ENCODE measurements at places on chromosomes 12 and 14.

- no peak for DNase-seq
These were observed 218.2 kb upstream of the ARHGAP5 start for GRCh38 chr14:31858868-31859267.

GRCh38 chr12:89138048-89138852 lies 214.1 kb downstream of the DUSP6 start:
- peak; percentile 13 for DNase-seq

- DNase-seq = no peak
These were observed 98.7 kb upstream of the PLXNC1 start for GRCh38 chr12:94049718-94050117.

- peak; percentile 16 for DNase-seq
These were observed 32.8 kb upstream of the TOMM20L start for GRCh38 chr14:58362798-58363412.

GRCh38 chr14:68377459-68377858 lies 415.4 kb downstream of the ZFP36L1 start:
- DNase-seq = peak; percentile 76

DNA sequence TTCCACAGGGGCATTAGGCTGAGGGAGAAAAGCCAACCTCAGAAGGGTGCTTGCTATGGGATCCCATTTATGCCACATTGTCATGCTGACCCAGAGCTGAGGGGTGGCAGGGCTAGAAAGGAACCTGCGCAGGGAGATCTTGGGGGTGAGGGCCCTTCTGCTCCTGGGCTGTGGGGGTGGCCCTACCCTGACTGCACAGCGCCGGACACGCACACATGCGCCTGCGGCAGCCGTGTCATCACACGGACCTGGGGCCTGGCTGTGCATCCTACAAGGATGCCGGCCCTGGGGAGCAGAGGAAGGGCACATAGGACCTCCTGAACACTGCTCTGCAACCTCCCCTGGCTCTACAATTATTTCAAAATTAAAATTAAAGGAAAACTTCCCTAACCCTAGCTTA lies 6.9 kb downstream of the CDCA4 start:
- no peak for DNase-seq

GRCh38 chr14:51512316-51512715 lies 139.4 kb upstream of the FRMD6 start:
- no peak for DNase-seq

DNA sequence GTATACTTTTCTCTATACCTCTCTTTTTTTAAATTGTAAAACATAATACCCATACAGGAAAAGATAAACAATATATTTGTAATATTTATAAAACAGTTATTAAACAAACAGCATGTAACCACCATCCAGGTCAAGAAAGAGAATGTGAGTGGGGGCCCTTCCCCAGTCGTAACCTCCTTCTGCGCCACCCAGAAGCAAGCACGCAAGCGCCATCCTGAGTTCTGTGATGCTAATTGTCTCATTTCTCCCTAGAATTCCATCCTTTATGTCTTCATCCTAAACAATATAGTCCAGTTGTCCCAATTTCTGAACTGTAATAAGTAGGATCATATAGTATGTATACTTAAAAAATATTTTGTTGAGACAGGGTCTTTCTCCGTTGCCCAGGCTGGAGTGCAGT lies 129.5 kb downstream of the EXOC5 start:
- DNase-seq = no peak

DNA sequence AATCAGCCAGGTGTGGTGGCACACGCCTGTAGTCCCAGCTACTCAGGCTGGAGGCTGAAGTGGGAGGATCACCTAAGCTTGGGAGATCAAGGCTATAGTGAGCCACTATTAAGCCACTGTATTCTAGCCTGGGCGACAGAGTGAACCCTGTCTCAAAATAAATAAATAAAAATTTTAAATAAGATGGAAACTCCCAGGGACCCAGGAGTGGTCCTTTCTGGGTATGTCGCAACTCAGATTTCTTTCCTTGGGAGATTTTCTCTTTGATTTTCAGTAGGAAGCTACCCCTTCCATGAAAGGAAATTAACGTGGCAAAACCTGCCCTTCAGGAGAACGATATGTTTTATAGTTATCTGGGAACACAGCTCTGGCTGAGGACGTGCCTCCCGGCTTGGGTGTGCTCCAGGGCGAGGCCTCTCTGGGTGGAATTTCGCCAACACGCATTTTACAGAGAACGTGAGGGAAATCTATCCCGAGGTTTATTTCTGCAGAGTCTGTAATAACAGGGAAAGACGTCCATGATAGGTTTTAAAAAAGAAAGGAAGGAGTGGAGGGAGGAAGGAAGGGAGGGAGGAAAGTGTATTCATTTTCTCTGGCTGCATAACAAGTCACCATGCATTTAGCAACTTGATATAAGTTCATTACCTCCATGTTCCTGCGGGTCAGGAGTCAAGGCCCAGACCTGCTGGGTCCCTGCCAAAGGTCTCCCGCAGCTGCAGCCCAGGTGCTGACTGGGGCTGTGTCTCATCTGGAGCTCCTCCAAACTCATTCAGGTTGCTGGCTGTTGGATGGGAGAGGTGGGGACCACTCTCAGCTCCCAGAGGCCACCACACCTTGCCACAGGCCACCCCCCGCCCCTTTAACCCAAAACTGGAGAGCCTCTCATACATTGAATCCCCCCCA lies 80.6 kb upstream of the GSC start:
- DNase-seq = no peak

DNA sequence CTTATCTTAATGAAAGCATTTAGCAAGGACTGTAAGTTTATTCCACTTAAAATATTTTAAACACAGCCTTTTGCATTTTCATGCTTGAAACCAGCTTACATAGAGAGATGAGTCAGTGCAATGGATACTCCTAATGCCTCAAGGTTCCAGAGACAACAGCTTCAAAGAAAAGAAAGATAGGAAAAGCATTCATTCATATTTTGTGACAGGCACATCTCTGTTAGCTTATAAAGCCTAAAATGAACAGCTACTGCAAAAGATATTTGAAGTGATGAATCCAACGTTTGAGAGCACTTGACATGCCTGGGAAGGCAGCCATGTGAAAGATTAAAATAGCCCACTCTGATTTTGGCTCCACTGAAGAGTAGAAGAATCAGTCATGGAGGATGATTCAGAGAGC lies 814.5 kb downstream of the RPS29 start:
- no peak for DNase-seq

GRCh38 chr14:58944968-58945356 lies 243.5 kb upstream of the DAAM1 start:
- no peak for DNase-seq

GRCh38 chr14:54440476-54440872 lies 700 bp downstream of the CNIH1 start:
- peak; percentile 18 for DNase-seq

- DNase-seq = no peak
These were observed 5.7 kb upstream of the ZCCHC8 start for GRCh38 chr12:122506393-122506938.

DNA sequence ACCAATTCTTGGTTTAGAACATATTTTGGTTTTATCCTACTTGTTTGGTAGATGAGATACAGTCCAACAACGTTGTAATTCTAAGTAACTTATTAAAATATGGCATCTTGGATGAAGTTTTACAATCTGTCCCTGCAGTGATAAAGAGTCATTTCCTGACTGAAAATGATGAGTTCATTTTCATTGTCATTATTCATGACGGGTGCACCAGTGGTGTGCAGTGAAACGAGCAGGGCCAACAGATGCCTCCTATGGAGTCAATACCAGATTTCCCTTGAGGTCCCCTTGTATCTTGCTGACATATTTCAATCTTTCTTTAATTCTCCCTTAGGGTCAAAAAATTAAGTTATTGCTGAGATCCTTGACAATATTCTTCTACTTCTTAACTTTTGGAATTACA lies 438.5 kb downstream of the LRIG3 start:
- DNase-seq = no peak

DNA sequence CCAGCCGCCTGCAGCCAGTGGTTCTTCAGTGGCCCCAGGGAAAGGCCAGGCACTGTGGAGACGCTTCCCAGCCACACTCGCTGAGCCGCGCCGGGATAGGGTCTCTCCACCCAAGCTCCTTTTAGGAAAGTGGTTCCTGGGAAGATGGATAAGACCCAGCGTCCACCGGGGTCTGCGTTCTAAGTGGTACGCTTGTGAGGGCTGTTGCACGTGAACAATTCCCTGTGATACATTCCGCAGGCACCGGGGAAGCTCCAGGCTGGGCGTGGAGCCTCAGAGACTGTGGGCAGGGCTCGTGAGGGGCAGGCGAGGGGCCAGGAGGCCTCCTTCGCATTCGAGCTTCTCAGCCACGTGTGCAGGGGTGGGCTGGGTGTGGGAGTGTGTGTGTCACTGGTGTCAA lies 48.4 kb downstream of the GALNT9 start:
- DNase-seq = no peak

DNA sequence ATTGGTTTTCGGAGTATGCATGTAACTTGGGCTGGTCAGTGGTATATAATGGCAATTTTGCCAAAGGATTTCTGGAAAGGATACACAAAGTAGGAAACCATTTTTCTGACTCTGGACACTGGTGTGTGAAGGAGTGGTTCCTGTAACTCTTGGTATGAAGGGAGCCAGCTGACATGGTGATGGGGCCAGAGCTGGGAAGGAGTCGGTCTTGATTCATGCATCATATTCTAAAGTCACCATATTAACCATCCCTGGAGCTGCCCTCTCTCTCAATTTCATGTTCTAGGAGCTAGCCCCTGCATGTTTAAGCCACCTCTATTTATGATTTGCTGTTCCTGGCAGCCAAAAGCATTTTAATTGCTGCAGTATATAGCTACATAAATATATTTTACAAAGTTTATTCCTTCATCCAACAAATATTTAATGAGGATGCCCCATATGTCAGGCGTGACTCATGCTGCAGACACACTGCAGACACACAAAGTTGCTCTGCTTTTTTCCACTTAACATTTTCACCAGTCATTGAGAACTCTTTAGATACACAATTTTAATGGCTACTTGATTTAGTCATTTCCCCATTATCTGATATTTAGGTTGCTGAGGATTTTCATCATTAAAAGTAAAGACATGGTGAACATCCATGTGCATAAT lies 78.7 kb upstream of the PSMC1 start:
- DNase-seq = peak; percentile 11

DNA sequence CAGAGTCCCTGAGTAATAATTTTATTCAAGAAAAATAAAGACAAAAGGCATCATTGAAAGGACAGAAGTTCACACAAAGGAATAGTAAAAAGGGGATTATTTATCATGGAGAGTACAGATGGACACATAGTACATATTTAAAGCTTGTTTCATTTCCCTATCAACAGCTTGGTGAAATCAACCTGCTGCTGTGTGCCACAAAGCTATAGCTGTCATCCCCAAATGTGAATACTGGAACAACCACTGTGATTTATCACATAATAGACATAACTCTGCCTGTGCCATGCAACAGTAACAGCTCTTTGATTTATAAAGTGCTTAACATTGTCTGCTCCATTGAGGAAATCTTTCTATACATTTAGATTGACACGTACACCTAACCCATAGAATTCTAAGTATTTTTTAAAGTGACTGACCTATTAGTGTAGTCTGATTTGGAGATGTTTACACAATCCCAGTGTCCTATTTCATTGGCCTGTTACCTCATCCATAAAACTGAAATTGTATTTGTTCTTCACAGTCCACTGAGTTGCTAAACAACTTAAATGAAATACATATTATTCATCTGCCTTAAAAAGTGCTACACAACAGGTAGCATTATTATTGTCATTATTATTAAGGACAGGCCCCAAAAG lies 3.3 kb downstream of the NEMF start:
- no peak for DNase-seq

DNA sequence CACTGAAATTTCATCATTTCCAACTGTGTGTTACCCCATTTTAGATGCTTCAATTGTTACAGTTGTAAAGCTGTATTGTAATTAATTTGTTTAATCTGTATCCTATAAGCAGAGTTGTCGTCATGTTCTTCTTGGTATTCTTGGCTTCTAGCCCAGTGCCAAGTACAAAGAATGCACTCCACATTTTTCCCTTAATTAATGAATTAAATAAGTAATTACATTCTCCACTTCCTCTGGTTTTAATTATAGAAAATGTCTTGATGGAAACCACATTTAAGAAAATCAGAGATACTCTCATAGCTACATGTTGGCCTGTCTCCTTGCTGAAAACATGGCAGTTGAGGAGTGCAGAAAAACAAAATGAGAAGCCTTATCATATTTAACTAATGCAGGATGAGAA lies 746 bp downstream of the DNAI7 start:
- peak; percentile 57 for DNase-seq

DNA sequence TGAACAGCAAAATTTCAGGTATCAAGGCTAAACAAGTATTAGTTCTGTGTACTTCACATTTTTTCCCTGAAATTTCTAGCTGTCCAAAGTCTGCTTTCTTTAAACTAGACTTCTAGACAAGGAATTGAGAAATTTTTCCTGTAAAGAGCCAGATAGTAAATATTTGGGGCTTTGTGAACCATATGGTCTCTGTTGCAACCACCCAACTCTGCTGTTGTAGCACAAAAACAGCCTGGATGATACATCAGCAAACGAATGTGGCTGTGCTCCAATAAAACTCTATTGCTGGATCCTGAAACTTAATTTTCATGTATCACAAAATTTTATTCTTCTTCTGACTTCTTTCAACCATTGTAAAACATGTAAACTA lies 96.0 kb upstream of the SLC38A4 start:
- peak; percentile 94 for DNase-seq

DNA sequence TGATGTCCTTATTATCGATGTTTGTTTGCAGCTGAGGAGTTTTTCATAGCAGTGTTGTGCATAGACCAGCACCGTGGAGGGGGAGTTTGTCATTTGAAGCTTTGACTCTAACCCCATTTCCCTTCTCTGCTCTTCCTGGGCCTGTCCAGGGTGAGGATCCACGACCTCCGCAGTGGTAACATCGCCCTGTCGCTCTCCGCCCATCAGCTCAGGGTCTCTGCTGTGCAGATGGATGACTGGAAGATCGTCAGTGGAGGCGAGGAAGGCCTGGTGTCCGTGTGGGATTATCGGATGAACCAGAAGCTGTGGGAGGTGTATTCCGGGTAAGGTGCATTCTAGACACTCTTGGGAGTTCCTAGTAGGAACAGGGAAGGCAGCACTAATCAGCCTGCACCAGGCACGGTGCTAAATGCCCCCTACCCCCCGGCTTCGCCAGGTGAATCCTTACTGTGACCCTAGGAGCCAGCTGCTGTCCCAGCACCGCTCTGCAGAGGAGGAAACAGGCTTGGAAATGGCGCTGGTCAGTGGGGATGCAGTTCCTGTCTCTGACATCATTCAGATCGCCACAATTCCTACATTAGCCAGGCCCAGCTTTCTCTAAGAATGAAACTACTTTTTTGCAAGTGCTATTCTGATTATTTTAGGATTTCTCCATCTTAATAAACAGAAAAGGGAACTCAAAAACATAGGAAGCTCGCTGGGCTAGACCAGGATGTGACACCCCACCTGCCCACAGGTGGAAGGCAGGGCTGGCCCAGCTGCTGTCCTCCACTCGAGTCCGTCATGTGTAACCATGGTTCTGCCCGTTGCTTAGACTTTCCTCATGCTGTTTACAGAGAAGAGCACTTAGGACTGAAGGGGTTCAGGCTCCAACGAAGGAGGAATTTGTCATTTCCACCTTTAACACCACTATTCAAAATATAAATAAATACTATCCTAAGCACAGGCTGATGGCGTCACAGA lies 74.9 kb downstream of the TESC start:
- no peak for DNase-seq

Measured in AG10803 (cell line).